AG04449 (cell line): ENCODE measurements at places on chromosomes 16 and 17.

- DNase-seq: no peak
Measured at GRCh38 chr17:30929081-30929633, 7.4 kb downstream of the ADAP2 start.

- DNase-seq: no peak
Measured at GRCh38 chr16:24070851-24071250, 185.3 kb upstream of the CACNG3 start.

DNA sequence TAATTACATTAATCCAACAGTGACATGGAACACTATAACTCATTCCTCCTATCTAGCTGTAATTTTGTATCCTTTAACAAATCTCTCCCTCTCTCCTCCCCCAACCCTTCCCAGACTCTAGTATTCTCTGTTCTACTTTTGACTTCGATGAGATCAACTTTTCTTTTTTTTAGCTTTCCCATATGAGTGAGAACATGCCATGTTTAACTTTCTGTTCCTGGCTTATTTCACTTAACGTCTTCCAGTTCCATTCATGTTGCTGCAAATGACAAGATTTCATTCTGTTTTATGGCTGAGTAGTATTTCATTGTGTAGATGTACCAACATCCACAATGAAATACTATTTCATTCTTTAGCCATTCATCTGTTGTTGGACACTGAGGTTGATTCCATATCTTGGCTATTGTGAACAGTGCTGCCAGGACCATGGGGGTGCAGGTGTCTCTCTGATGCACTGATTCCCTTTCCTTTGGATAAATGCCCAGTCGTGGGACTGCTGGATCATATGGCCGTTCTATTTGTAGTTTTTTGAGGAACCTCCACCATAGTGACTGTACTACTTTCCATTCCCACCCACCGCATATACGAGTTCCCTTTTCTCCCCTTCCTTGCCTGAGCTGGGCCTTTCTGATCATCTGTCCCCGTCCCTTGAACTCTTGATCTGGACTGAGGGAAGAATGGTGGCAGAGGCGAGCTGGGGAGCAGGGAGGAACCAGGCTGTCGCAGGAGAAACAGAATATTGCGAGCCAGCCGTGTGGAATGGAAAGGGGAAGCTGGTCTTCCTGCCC lies 7.7 kb upstream of the CEP295NL start:
- no peak for DNase-seq

- DNase-seq: no peak
Measured at GRCh38 chr16:4404967-4405696, 11.3 kb downstream of the CORO7 start.

GRCh38 chr17:72639711-72640110 lies 452.8 kb downstream of the SLC39A11 start:
- DNase-seq: no peak
